ENCODE measurements at places on chromosomes 3 and 15.

DNA sequence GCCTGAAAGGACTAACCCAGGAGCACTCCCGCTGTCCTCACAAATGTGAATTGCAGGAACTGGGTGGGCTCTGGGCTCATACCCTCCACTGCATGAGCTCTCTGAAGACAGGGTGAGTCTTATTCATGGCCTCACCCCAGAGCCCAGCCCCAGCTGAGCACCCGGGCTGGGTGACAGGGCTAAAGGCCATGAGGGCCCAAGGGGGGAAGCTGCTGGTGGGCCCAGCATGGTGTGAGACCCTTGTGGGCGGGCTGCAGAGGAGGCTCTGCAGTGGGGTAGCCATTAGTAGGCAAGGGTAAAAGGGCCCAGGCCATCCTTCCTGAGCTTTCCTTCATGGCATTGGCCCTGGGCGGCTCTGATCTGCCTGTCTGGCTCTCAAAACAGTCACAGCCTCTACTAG lies 30.3 kb downstream of the SRPRB start:
- no peak for DNase-seq

GRCh38 chr3:37945807-37946530 lies 44.6 kb upstream of the VILL start:
- DNase-seq, result no peak

GRCh38 chr3:100164743-100165142 lies 50.4 kb upstream of the FILIP1L start:
- DNase-seq, result no peak

DNA sequence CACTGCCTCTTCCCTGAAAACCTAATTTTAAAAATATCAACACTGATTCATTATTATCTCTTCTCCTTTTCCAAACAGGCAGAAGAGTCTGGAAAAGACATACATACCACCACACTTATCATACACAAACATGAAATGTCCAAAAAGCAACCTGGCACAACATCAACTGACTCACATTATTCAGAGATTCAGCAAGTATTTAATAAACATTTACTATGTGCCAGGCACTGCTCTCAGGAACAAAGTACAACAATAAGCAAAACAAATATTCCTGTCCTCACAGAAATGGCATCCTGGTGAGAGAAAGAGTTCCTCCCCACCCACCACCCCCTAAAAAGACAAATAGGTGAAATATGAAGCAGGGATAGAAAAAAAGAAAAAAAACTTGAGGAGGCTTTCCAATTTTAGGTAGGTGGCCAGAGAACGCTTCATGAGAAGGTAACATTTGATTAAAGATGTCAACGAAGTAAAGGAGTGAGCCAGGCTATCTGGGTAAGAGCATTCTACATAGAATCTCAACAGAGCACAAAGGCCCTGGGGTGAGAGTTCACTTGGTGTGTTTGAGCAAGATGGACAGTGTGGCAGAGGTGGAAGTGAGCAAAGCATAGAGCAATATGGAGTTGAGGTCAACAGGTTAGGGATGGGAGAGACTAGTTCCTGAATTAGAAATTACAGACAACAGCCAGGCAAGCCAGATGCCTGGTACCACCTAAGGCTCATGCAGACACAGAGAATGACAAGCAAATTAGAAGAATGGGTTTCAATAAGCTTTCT lies 141.7 kb downstream of the OSBPL10 start:
- no peak for DNase-seq

DNA sequence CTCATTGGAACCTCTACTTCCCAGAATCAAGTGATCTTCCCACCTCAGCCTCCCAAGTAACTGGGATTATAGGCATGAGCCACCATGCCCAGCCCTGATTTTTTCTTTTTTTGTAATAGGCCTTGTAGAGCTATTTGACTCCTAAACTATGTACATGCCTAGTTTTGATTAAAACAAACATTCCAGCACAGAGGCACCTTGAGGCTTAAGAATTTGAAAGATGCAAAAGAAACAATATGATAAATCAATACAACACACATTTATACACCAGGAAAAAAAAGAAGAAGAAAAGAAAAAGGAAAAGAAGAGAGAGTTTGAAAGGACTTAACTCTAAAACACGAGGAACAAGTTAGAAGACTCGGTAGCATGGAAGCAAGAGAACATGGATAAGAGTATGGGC lies 13.9 kb upstream of the FRMD5 start:
- no peak for DNase-seq

DNA sequence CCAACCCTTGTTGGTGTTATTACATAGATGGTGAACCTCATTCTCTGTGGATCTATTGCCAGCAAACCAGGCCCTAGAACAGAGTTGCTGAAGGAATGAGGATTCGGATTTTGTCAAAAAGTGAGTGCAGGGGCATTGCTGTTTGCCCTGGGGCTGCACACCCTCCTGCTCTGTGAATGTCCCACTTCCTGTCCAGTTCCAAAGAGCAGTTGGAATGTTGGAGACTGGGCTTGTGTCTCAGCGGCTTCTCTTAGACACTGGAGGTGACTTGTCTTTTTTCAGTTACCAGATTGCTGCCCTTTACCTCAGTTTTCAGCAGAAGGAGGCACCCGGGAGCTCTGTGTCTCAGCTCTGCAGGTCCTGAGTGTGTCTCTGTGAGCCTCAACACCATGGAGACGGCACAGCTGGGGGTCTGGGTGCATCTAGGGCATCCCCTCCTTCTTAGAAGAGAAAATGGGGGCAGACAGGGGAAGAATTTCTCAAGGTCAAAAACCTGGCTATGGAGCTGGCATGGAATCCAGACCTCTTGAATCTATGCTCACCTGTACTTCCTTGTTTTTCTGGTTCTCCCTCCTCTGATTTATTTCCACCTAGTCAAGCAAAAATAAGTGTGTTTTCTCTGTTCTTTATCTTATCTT lies 46.3 kb downstream of the LIMD1 start:
- DNase-seq, result no peak

DNA sequence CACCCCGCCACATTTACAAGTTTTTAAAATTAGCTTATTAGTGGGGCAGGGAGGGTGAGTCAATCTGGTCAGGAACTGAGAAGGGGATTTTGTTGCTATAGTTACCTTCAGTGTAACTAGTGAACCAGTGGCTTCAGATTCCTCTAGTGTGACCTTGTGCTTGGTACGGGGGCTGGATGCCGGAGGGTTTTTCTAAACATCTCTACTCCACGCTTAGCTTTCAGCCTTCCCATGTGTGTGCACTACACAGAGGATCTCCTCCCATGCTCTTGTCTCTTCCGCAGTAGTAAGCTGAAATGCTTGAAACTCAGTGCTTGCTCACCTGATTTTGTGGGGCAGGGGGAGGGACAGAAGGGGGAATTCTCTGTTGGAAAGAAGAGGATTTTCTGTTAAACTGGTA lies 67.9 kb upstream of the AKAP13 start:
- DNase-seq, result no peak

- no peak for DNase-seq
Observed at GRCh38 chr3:49495023-49495422, 25.0 kb downstream of the DAG1 start.

DNA sequence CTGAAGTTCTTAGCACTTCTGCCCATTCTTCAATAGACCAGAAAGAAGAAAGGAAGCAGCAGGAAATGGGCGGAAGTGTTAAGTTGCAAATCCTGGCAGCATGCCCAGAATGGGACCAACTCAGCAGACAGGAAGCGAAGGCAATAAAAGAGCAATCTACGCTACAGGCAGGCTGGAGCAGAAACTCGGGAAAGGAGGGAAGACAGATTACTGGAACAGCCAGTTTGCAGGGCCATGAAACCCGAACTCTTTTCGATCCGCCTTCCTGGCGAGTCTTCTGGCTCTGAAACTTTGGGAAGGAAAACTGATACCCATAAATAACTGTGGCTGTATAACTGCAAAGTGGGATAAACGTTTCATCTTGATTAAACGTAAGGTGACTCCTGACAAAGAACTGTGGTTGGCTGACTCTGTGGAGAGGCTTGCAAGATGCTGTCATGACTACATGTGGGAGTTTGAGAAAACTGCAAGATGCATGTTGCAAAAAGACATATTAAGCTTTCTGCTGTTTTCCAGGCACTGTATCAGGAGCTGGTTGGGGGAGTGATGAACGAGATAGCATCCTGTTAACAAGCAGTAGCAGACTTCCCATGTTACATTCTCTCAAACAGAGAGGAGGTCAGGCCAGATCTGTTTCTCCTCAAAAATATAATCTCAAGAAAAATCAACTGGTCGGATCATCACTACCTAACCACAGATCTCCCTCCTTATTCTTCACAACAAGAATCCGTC lies 67.8 kb downstream of the FMN1 start:
- DNase-seq, result peak; percentile 84

- DNase-seq, result no peak
Observed at GRCh38 chr3:190645932-190646460, 132.1 kb downstream of the IL1RAP start.

DNA sequence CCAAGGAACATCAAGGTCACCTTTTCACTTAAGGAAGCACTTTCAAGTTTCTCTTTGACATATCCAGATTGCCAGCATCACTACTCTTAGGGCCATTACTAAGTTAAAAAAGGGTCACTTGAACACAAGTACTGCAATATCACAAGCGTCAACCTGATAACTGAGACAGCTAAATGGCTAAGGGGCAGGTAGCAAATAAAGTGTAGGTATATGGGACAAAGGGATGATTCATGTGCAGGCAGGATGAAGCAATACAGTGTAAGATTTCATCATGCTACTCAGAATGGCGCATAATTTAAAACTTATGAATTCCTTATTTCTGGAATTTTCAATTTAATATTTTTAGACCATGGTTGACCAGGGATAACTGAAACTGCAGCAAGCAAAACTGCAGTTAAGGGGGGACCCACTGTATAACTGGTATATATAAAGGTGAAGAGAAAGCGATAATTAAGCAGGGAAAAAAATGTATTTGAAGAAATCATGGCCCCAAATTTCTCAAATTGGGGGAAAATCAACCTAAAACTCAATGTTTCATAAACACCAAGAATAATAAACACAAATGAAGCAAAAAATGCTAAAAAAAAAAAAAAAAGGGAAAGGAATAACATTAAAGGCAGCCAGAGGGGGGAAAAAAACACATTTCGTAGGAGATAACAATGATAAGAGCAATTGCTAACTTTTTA lies 13.1 kb downstream of the CCR1 start:
- DNase-seq, result no peak

- DNase-seq, result no peak
Observed at GRCh38 chr3:40924559-40925141, 274.7 kb upstream of the CTNNB1 start.

- no peak for DNase-seq
Observed at GRCh38 chr15:63157891-63158431, 684 bp upstream of the RPS27L start.

DNA sequence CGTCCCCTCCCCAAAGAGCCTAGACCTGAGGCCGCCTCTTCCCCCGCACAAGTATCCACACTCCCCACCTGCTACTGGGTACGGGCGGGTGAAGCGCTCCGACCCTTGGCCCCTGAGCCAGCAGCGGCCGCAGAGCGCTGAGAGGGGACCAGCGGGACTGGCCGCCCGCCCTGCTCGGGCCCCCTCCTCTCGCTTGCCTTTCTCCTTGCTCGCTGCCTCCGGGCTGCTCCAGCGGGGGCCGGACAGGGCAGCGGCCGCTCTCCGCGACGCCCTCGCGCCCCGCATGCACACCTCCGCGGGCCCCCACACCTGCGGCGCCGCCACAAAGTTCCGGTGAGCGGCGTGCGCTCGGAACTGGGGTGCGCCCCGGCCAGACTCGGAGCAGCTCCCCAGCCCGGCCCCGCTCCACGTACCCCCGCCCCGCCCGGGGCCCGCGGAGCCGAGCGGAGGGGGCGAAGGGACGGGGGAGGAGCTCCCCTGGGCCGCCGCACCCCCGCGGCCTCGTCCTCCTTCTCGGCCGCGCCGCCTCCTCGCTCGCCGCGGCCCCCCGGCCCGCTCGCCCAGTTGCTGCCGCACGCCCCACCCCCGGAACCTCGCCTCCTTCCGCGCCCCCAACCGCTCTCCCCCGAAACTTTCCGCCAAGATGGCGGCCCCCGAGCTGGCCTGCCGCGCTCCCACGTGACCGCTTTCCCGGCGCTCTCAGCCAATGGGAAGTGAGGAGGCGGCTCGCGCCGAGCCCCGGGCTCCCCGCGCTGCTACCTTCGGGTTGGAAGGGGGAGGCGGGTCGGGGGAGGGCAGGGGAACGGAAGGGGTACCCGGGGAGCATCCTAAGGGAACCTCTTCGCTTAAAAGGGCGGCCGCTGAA lies 704 bp downstream of the DLG1 start:
- peak; percentile 61 for DNase-seq

- no peak for DNase-seq
Observed at GRCh38 chr15:49843725-49844124, 222.9 kb downstream of the DTWD1 start.

- no peak for DNase-seq
Observed at GRCh38 chr15:62445244-62445643, 280.2 kb upstream of the C2CD4B start.

DNA sequence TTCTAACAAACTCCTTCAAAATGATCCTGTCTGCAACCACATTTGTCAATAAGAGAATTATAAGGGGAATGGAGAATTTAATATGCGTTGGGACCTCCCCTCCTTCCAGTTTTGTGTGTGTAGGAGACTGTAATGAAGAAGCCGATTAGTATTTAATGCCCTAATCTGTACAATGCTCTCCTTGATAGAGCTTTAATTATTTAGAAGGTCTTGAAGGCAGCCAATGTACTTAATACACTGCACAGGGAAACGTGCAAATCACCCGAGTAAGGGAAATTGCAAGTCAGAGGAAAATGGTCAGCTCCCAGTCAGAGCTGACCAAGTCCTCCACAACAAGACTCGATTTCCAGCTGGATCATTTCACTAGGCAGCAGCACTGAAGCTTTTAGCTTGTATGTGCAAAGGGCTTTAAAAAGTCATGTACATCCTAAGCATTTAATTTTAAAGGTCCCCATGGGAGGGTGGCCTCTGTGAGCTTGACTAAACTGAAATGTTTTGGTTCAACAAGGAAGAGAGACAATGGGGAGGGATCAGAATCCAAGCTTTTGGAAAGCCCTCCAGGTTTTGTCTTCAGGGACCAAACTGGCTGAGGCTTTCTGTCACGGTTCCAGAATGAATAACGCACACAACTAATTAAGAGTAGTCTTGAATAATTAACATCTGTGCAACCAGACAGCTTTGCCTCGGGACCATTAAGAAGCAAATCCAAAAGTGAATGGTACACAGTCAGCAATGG lies 159.8 kb upstream of the MITF start:
- no peak for DNase-seq

DNA sequence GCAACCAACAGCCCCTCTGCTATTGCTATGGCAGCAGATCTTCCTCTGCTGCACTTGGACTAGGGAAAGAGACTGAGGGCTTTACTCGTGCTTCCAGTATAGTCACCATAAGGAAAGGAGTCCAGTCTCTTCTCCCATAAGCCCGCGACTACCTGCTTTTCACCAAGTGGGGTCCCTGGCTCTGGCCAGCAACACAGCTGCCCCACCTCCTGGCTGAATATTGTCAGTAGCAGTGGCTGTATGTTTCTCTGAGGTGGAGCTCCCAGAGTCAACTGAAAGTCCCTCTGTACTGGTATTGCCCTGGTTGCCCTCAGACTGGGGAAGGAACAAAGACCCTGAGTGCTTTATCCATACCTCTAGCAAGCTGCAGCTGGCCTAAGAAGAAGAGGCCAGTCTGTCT lies 719.6 kb downstream of the SQOR start:
- no peak for DNase-seq

All from NCI-H2081 treated with DMSO at 0.1 percent for 48 hours (cell line).